ENCODE measurements at places on chromosomes 5 and 9. TPM values are rescaled to one million over a fixed set of nuclear protein-coding genes. Genes with fewer than 3 reads are reported as not detected.

The SPINK7 gene
- not detected for total RNA-seq

The NUDT12 gene
- total RNA-seq, result 20.3 TPM

The FBP1 gene
- 53.4 TPM for total RNA-seq

The UIMC1 gene
- 33.1 TPM for total RNA-seq

The NUTM2F gene
- total RNA-seq, result not detected

The PCDHA4 gene
- total RNA-seq, result 1.1 TPM
